ELR (cell line): ENCODE measurements at places on chromosomes 13 and 19.

DNA sequence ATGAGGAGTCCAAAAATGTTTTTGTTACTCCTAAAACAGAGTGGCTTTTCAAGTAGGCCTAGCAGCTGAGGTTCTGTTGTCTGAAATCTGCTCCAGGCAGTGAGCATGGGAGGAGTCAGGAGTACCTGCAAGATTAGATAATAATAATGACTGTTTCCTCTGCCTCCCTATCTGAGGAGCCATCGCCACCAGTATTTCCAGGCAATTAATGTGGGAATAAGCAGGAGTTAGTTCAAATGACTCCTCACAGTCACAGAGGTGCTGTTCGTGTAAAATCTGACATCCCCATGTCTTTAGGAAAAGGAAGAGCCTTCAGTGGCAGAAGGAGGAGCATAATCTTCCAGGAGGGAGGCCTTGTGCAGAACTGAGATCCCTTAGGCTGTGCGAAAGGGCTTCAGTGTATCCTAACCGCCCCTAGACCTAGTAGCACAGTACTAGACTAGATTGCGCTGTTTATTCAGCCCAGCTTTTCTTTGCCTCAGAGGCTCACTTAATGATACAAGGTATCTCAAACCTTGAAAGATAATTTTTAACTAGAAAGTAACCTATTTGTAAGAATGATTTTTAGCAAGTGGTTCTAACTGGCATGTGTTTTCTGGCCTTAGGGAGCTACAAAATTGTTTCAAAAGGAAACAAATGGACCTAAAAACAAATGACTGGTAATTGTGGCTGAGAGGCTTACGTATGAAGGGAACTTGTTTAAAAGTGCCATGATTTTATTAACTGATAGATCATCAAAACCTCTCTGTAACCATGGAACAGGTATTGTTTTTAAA, 49.0 kb downstream of the FREM2 start:
- no peak for DNase-seq

- peak; percentile 98 for DNase-seq
Measured at GRCh38 chr19:8367327-8368001, 3.5 kb downstream of the ANGPTL4 start.

GRCh38 chr13:34312578-34312977, 494.6 kb downstream of the RFC3 start:
- DNase-seq, result no peak

DNA sequence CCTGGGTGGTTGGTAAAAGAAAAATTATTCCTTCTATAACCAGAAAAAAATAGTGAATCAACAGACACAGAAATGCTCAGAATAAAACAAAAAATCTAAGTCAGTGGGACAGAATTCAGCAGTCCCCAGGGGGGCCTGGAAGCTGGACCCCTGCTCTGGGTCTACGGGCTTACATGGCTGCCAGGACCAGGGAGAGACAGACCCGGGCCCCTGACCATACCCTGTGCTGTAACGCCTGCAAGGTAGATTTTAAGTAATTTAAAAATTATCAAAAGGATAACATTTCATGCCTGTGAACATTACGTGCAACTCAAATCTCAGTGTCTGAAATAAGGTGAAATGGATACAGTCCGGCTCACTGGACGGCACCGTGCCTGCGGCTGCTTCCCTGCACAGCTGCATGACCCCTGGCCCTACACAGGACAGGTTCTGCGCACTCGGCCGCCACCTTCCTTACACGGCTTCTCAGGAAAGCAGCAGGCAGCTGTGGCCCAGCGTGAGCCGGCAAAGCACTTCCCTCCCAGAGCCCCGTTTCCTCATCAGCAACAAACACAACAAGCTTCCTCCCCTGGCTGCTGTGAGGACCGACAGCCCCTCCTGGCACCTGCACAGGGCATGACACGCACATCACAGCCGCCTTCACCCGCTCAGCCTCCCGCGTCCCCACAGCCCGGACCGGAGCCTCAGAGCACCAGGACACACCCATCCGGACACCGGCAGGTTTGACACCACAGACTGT, 22.2 kb downstream of the RASA3 start:
- peak; percentile 61 for DNase-seq

DNA sequence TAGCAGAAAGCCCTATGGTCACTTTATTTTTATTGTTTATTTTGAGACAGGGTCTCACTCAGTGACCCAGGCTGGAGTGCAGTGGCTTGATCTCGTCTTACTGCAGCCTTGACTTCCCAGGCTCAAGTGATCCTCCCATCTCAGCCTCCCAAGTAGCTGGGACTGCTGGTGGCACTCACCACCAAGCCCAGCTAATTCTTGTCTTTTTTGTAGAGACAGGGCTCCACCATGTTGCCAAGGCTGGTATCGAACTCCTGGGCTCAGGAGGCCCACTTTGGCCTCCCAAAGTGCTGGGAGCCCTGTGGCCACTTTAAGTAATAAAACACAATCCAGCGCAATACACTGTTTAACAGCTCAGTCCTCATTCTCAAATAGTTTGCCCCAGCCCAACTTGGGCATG, 69.3 kb downstream of the NUFIP1 start:
- DNase-seq, result no peak

DNA sequence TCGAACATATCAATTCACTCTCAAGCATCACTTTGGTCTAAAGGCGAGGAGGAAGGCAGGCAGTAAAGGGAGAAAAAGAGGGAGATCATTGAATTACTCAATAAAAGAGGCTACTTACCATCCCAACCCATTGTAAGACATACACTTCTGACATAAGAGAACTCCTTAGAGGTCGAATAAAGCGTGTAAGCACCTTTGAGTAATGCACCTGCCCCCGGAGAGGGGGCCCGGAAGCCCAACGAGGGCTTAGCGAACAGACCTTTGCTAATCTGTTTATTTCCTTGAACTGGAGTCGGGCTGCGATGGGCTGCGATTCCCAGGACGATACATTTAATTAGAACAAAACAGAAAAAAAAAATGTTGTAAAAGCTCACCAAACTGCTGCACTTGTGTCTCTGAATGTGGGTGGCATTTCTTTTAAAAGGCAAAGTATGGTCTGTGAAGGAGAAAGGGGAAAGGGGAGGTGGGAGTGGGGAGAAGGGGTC, 3.0 kb downstream of the ZC3H4 start:
- DNase-seq, result peak; percentile 32

DNA sequence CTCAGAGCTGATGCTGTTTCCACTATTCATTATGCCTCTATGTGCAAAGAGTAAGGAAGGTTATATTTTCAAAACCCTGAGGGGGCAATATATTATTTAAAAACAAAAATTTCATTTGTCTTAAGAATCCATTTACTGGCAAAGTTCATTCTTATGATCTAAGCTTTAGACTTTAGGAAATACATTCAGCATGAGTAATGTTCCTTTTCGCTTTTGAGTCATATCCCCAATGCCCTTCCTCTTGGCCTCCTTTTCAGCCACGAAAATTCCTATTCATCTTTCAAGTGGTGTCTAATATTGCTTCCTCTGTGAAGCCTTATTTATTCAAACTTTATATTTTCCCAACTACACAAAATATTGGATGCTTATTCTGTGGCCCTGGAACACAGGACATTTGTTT, 1317.0 kb downstream of the PCDH9 start:
- DNase-seq, result peak; percentile 89

DNA sequence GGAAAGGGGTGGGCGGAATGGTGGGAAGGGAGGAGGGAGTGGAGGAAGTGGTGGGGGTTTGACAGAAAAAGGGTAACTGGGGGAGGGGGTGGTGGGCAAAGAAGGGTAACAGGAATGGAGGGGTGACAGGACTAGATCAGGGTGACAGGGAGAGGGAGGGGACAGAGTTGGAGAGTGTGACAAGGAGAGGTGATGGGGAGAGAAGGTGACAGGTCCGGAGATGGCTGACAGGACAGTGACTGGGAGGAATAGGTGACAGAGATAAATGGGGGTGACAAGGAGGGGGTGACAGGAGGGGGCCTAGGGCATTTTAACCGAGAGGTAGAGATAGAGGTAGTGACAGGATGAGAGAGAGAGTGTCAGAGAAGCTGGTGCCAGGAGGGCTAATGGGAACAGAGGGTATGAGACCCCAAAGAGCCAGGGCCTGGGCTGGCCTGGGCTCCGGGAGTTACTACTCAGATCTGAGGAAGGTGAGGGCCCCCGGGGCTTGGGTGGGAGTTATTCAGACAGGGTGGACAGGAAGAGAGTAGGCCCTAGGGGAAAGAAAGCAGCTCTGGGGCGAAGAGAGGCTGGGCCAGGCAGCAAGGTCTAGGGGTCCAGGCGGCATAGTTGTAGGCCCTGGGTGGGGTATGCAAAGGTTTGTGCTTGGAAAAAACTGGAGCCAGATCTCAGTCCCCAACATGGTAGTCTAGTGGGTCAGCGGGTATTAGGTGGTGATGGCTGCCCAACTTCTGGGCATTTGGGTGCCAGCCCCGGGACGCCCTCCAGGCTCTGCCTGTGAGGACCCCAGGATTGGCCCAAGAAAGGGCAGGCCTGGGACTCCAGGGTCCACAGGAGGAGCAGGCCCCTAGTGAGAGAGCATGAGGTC, 660 bp downstream of the CIC start:
- peak; percentile 41 for DNase-seq

DNA sequence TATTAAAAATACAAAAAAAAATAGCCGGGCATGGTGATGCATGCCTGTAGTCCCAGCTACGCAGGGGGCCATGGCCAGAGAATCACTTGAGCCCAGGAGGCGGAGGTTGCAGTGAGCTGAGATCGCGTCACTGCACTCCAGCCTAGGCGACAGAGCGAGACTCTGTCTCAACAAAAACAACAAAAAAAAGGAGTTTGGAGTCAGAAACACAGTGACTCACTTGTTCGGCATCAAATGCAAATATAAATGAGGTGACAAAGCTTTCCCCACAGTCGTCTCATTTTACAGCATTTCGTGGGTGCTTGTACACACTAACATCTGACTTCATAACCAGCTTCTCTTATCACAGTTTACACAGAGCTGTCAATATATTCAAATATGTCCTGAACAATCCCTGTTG, 11.0 kb downstream of the ZNF665 start:
- DNase-seq, result peak; percentile 72

DNA sequence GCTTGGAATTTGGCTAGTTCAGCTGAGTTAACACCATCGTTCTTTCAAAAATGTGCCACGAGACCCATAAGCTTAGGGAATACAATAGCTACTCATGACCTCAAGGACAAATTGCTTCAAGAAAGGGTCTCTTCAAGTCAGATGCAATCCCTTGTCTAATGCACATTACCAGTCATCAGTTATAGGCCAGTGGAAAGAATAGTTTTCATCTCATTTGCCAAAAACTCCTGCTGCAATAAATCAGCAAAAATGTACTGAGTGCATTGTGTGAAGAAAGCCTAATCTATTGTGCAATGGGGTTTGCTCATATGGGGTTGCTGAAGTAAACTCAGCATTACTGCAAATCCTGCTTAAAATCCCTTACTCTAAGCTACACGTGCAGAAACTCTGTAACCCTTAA, 208.3 kb upstream of the NBEA start:
- no peak for DNase-seq

- no peak for DNase-seq
Measured at GRCh38 chr19:29111576-29111975, 101.4 kb downstream of the UQCRFS1 start.

- no peak for DNase-seq
Measured at GRCh38 chr13:112042496-112042895, 24.5 kb upstream of the SOX1 start.

- no peak for DNase-seq
Measured at GRCh38 chr13:25869941-25870340, 181.9 kb downstream of the SHISA2 start.

- DNase-seq, result no peak
Measured at GRCh38 chr13:67285611-67286010, 55.5 kb upstream of the PCDH9 start.

GRCh38 chr19:18152442-18152816, 534 bp upstream of the PIK3R2 start:
- DNase-seq, result peak; percentile 99

GRCh38 chr19:3175781-3176714, 2.5 kb upstream of the S1PR4 start:
- DNase-seq, result peak; percentile 94

- DNase-seq, result no peak
Measured at GRCh38 chr19:49094505-49095482, 9.5 kb downstream of the SNRNP70 start.

GRCh38 chr19:41416194-41416674, 10.9 kb downstream of the B3GNT8 start:
- no peak for DNase-seq

DNA sequence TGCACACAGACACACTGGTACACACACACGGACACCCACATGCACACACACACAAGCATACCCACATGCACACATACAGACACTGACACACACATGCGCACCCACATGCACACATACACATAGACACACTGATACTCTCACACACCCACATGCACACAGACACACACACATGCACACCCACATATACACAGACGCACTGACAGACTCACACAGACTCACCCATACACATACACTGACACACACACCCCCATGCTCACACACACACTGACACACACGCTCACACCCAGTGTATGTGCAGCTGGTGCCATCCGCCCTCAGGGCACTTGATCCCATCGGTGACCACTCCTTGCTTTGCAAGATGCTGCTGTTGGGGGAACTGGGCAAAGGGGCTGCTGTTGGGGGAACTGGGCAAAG, 9.7 kb upstream of the RASA3 start:
- no peak for DNase-seq

DNA sequence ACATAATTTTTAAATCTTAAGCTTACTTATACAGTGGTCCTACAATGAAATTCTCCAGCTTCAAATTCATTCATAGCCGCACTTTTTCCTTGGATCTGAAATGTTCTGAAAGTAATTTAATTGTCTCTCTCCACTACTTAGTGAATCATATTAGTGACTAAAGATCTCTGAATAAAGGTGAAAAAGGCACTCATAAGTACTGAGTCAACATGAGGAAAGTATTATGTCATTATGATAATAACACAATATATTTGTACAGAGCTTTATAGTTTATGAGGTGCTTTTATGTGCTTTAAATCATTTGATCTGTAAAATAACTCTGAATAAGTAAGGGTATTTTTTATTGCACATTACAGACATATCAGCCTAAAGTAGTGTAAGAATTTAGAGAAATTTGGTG, 628.2 kb upstream of the SLITRK5 start:
- peak; percentile 59 for DNase-seq

- no peak for DNase-seq
Measured at GRCh38 chr19:9430444-9430843, 4.9 kb downstream of the ZNF266 start.

GRCh38 chr13:21033212-21033840, 28.1 kb downstream of the LATS2 start:
- no peak for DNase-seq

- DNase-seq, result no peak
Measured at GRCh38 chr19:13611596-13611995, 105.3 kb upstream of the CACNA1A start.

GRCh38 chr13:110230661-110231347, 76.2 kb downstream of the COL4A1 start:
- no peak for DNase-seq
